ENCODE measurements at places on chromosomes 7 and 10. TPM values are rescaled to one million over a fixed set of nuclear protein-coding genes. Genes with fewer than 3 reads are reported as not detected.

Gene ARID5B
- total RNA-seq = 37.9 TPM

Gene CLEC5A
- 1.7 TPM for total RNA-seq

Gene CALHM3
- not detected for total RNA-seq

Gene RAB19
- not detected for total RNA-seq

- DNase-seq = no peak
Measured at GRCh38 chr10:61805091-61805490, 96.4 kb upstream of the ARID5B start.

DNA sequence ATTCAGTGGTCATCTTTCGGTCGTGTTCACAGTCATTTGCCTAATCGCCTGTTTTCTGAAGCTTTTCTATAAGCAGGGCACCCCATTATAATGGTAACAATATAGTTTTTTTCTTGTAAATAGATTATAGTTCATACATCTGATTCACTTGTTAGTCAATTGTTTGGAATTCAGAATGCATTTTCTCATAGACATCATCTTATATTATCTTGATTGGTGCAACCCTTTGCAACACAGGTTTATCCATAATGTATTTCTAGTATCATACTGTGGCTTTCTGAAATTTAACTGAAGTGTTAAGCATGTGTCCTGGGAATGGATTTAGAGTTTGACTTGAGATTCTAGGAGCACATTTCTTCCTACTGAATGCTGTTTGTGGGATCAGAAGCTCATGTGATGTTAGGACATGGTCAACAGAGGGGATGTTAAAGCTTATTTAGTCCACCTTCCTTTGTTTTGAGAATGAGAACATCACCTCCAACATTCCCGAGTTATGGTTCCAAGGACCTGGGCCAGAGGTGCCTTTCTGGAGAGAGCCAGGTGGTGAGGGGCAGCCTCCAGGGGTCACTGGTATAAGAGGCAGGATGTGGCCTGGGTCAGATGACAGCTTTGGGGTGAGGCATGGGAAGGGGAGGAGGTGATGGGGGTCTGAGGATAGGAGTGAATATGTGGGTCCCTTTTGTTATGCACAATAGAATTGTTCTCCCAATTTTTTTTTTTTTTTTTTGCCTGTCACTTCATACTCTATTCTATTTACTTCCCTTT is 415.6 kb downstream of the EXOC4 start:
- DNase-seq = no peak

DNA sequence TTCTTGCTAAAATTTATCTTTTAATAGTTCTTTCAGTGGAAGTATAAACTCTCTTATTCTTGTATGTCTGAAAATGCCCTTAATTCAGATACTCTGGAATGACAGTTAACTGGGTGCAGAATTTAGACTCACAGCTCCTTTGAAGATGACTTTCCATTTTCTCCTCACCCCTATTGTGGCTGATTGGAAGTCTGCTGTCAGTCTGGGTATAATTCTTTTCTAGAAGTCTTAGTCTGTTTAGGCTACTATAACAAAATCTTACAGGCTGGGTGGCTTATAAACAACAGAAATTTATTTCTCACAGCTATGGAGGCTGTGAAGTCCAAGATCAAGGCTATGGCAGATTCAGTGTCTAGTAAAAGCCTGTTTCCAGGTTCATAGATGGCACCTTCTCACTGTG is 145.2 kb upstream of the GDF10 start:
- DNase-seq = no peak

- DNase-seq = no peak
Measured at GRCh38 chr10:27485986-27486385, 18.1 kb upstream of the RAB18 start.

- DNase-seq = no peak
Measured at GRCh38 chr10:43955978-43956377, 307.3 kb upstream of the ZNF32 start.

DNA sequence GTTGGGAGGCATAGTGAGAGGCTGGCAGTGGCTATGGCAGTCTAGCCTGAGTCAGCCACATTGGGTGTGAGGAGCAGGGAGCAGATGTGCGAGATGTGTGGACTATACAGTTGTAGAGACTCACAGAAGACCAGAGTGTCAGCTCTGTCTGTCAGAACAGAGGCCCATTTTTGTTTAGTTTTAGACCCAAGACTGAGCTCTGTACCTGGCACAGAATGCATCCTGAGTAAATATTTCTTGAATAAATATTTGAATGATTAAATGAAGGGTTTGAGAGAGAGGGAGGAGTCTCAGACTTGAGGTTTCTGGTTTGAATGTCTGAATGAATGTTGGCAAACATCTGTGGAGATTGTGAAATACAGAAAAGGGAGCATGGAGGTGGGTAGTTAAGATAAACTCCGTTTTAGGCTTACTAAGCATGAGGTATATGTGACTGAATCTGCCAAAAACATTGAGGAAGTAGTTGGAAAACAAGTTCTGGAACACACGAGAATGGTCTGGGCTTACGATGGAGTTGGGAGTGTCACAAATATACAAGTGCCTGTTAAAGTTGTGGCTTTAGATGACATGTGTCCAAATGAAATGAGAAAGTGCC is 3.6 kb downstream of the SEC23IP start:
- no peak for DNase-seq

GRCh38 chr10:59675812-59676211 is 33.8 kb downstream of the SLC16A9 start:
- no peak for DNase-seq

GRCh38 chr10:98045785-98046389 is 15.5 kb upstream of the CRTAC1 start:
- no peak for DNase-seq

DNA sequence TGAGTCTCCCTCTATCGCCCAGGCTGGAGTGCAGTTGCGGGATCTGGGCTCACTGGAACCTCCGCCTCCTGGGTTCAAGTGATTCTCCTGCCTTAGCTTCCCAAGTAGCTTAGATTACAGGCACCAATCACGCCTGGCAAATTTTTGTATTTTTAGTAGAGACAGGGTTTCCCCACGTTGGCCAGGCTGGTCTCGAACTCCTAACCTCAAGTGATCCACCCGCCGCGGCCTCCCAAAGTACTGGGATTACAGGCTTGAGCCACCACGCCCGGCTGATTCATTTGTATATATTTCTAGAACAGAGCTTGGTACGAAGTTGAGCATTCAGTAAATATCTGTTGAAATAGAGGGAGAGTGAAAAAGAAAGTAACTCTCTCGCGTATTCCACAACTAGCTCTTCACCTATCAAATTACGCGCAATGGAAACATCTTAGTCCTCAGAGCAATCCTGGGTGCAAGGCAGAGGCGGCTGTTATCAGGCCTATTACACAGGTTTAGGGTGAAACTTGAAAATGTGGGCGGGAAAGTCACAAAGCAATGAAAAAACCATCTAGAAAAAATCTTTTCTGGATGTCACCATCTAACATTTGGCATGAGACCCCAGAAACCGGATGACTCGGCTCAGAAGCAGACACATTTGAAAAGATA is 707 bp upstream of the GHITM start:
- DNase-seq = no peak

DNA sequence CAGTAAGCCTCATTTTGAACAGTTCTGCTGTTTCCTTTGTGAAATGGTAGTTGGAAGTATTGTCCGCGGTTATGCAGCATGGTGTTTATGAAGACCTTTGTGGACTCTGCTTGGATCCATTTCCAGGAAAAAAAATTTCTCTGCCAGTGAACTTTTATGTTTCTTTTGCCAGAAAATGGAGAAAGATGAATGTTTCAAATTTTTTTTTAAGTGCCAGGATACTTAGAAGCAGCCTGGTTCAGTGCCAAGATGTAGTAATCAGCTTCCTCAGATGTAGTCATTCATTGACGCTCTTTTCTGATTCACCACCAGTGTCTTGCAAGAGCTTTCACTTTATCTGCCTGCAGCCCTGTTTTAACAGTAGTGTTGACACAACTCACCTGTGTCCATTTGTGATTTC is 258.2 kb downstream of the SDK1 start:
- DNase-seq = no peak

DNA sequence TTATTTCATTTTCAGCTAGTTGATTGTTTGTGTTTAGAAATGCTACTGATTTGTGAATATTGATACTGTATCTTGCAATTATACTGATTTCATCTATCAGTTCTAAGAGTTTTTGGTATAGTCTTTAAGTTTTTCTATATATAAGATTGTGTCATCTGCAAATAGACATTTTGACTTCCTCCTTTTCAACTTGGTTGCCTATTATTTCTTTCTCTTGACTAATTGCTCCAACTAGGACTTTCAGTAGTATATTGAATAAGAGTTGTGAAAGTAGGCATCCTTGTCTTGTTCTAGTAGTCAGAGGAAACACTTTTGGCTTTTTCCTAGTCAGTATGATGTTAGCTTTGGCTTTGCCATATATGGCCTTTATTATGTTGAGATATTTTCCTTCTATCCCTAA is 20.4 kb downstream of the PHTF2 start:
- no peak for DNase-seq

GRCh38 chr10:109067031-109067430 is 856.3 kb downstream of the XPNPEP1 start:
- DNase-seq = no peak

- no peak for DNase-seq
Measured at GRCh38 chr7:81925530-81925929, 155.7 kb upstream of the HGF start.

GRCh38 chr10:10946801-10947200 is 70.9 kb upstream of the CELF2 start:
- no peak for DNase-seq

GRCh38 chr10:99850021-99850766 is 67.8 kb downstream of the ABCC2 start:
- no peak for DNase-seq

GRCh38 chr10:31789555-31789954 is 139.1 kb downstream of the ARHGAP12 start:
- DNase-seq = no peak

DNA sequence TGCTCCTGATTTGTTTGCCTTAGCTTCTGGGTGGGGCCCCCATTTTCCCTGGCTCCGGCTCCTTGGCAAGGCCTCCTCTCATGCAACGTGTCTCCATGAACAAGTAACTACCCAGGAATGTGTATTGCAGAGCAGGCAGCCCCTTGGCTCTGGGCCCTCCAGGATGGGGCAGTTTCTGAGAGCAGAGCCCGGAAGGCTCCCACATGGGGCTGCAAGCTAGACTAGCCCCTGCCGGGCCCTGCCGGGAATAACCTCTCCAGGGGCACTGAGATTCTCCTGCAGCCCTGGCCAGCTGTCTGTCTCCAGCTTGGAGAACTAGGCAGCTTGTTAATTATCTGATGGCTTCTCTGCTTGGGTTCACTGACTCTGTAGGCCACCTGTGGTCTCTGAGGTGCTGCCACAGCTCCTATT is 184.0 kb upstream of the INHBA start:
- DNase-seq = peak; percentile 82

DNA sequence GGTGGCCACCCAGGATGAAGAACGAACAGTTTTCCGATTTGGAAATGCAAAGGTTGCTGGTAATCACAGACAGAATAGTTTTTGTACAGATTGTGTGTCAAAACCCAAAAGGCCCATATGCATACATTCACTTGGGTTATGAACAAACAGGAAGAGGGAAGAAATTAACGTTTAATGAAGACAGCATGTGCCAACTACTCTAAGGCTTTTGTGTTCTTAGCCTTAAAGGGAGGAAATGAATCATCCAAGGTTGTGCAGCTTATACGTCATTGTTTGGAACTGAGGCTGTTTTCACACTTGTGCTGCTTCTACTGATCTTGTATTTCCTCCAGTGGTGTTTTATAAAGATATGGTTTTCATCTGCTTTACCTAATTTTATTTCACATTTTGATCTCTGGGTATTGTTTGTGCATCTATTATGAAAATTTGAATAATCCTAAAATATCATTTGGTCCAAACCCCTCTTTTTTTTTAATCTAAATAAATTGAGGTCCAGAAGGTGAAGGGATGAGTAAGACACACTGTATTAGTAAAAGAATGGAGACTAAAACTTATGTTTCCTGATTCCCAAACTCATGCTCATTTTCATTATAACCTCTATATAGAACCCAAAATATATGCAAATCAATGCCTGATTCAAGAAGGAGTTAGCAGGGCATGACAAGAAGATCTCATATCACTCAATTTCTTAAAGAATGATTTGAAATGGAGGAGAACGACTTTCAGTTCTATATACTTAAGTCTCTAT is 373.1 kb downstream of the THSD7A start:
- no peak for DNase-seq

- DNase-seq = no peak
Measured at GRCh38 chr7:50953303-50953702, 170.6 kb upstream of the GRB10 start.

DNA sequence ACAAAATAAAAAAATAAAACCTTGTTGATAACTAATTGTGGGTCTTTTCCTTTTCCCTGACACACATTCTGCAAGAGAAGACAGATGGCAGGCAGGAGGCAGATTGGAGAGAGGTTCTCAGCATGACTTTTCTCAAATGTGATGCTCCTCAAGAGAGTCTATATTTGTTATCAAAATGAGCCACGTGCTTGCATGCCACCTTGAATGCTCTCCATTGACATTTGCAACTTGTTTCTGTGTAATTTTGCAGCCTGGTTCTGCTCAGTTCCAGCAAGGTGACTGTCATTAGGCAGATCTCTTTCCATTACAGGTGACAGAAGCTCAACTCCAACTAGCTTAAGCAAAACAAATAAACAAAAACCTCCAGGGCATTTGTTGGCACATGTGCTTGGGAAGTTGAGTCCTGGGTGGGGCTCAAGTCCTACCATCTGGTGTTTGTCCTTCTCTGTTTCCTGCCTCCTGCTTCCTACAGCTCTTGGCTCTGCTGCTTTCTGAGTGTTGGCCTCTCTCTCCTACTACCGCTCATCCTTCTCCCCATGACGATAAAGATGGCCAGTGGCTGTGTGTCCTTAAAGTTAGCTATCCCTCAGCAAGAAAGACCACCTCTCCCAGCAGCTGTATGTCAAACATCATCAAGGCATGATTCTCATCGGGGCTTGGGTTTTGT is 56.7 kb downstream of the GRK5 start:
- DNase-seq = no peak

DNA sequence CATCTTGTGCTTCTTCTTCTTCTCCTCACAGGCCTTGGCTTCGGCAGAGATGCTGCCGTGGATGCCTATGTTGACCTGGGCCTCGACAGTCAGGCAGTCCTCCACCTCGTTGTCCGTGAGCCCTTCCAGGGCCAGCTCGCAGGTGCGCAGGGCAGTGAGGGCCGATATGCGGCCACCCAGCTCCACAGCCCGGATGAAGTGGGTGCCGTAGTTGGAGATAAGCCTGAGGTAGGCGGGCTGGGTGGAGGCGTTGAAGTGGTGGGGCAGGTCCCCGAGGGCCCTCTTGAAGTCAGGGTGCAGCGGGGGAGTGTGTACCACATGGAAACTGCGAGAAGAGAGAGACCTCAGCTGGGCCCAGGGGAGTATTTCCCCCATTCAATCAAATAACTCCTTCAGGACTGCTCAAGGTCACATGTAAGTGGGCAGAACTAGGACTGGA is 3.7 kb downstream of the PRF1 start:
- DNase-seq = peak; percentile 42

All from right atrium auricular region (tissue), 2 donors.